Neural crest cell (in vitro differentiated cells): ENCODE measurements at places on chromosomes 11 and 22.

- no peak for DNase-seq
Measured at GRCh38 chr22:19514831-19515565, 9.2 kb downstream of the CLDN5 start.

DNA sequence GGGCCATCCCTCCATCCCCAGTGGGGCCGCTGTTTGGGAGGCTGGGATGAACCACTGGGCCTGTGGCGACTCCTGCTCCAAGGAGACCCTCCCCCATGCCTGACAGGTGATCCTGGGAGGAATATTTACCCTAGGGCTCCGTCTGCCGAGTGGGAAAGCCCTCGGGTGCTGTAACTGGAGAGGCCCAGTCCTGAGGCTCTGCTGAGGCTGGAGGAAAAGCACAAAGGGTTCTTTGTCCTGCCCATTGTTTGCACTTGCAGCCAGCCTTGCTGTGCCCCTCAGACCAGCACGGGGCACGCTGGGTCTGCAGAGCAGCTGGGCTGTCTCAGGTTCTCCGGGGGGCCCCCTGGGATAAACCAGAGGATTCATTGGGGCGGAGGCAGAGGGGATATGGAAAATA lies 321.1 kb downstream of the MN1 start:
- peak; percentile 53 for DNase-seq

GRCh38 chr11:64120951-64121569 lies 44.9 kb downstream of the MACROD1 start:
- DNase-seq: no peak

DNA sequence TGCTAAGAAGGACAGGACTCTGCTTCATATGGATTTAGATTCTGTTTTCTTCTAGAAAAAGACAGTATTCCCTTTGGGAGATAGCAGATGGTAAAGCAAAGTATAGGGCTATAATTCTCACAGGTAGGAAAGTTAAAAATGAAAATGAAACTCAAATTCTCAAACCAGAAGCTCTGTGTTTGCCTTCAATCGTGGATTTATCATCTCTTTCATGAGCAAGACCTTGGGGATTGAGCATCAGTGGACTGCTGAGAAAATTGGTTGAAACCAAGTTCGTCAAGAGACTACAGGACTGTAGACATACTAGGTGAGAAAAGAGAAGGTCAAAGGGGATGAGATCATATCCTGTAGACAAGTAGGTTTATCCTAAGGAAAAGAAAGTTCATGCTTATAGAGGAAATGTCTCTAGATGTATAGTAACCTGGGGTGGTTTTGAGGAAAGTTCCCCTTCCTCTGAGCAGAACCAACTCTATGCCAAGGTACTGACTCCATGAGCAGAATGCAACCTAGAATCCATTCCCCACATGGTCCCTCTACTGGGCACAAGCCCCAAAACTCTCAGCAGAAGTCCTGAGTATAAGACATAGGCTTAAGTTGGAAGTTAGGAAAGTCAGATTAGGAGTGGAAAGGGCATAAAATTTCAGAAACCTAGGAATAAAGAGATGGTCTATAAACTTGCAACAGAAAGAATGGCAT lies 46.5 kb downstream of the SLC5A12 start:
- DNase-seq: no peak

DNA sequence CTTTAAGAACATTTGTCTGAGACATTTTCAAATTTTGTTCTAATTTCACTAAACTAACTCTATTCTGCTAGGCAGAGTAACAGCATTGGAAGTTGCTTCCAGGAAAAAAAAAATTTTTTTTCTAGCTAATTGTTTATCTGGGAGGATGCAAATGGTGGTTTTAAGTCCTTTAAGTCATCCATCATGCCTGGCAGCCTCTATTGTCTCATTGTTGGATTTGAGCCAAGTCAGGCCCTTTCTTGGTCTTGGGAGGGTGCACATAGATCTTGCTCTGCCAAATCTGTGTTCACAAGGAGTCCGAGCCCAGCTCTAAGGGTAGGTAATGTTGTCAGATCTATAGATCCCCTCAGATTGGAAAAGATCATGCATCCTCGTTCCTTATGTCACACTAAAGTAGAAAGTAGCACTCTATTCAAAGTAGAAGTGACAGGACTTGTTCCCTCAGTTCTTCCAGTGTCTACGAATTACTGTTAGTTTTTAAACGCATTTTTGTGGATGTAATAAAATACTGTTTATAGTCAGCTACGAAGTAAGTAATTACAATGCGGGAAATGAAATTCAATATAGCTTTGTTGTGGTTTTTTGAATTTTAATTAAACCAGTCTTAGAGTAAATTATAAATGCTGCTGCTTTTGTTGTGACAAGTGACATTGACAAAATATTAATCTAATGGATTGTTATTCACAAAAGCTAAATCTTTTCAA lies 166.0 kb upstream of the RASSF10 start:
- no peak for DNase-seq

GRCh38 chr22:38222797-38223119 lies 21.0 kb downstream of the MAFF start:
- no peak for DNase-seq

DNA sequence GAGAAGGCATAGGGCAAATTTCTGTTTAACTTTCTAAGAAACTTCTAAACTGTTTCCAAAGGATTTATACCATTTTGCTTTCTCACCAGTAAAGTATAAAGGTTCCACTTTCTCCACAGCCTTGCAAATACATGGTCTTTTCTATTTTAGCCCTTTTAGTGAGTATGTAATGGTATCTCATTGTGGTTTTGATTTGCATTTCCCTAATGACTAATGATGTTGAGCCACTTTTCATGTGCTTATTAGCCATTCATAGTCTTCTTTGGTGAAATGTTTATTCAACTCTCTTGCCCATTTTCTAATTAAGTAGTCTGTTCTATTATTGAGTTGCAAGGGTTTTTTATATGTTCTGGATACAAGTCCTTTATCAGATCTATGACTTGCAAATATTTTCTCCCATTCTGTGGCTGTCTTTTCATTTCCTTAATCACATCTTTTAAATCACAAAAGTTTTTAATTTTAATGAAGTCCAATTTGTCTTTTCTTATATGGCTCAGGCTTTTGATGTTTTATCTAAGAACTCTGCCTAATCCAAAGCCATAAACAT lies 83.8 kb upstream of the KCNQ1OT1 start:
- no peak for DNase-seq

GRCh38 chr22:21738966-21739365 lies 3.4 kb upstream of the YPEL1 start:
- no peak for DNase-seq

DNA sequence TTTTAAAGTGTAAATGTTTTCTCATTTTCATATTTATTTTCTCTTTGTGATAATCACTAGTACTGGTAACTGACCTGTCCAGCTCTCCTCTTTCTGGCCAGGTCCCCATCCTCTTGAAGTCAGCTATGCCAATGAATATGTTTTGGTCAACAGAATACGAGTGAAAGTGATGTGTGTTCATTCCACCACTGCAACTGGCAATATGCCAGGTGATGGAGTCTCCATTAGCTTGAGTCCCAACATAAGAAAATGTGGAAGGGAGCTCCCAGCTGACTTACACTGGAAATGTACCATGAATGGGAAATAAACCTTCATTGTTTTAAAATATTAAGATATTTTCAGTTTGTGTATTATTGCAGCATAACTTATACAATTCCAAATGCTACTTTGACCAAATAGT lies 75.8 kb downstream of the CCDC34 start:
- no peak for DNase-seq

DNA sequence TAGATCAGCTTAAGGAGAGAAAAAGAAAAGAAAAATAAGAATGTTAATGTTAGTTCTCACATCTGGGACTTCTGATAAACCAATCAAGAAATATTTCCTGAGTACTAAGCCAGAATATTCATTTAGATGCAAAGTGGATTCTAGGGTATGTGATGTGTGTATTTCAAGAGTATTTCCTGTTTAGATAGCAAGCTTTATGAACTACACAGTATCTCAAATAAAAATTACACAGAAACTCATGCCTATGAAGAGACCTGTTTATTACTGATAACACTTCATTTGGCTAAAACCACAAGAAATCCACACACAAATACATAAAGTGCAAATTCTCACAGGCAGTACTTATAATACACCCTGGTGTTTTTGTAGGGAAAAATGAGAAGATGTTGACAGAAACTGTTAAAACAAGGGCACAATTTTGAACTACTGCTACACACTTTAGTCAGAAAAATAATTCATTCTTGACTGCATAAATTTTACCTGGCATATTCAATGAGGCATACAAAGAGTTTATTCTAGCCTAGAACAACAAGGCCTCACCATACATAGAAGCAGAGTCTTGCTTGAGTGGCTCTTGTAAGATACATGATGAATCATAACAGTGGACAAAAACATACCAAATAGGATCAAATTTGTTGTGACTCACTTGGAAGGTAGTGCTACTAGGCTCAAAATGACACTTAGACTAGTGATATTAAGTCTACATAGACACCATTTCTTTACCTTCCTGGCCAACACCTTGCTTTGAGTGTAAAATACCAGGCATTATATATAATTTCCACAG lies 18.8 kb upstream of the P4HA3 start:
- no peak for DNase-seq

DNA sequence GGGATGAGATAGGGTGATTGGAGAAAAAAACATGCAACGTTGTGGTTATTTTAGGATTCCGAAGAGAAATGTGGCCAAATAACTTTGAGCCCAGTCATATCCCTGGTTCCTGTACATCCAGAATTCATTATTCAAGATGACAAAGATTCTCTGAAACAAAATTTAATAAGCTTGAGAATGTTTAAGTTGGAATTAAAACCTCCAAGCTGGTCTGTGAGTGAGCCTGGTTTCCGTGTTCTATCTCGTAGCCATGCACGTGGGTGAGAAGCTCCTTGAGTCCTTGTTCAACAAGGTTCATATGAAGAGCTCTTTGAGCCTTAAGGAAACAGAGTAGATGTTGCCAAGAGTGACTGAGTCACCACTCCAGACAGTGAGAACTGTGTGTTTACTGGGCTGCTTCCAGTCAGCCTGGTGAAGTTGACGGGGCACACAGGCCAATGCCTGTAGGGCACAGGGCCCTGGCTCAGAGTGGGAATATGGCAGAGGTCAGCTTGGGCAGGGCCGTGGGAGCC lies 206.5 kb downstream of the NAV2 start:
- no peak for DNase-seq

DNA sequence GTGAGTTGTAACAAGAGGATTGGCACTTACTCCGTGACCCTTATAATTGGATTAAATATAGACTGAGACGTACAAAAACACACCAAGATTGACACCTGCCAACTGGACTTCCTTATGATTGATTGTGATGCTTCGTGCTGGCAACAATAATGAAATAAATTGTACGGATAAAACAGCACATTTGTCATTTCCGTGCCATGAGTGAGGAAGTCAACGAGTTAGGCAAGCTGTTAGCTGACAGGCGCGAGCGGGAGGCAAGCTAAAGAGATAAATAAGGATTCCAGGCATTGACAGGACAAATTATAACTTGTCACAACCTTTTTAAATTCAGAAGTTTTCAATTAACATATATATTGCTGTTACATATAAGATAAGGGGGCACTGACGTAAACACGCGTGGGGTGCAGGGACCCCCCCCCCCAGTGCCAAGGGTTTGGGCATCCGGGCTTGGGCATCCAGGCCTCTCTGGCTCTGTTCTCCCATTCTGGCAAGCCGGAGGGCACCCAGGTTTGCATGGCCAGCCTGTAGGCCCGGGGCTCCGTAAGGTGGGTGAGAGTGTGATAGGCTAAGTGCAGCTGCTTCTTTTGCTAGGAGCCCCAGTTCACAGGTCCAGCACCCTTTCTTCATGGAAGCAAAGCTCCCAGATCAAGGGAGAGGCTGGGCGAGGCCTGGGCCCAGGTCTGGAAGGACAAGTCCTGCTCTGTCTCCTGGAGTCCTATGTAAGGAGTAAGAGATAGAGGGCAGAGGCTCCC lies 11.2 kb upstream of the PAX6 start:
- no peak for DNase-seq
